Esophagus muscularis mucosa (tissue), 4 donors: ENCODE measurements at places on chromosomes 6 and 20.

- DNase-seq, result no peak
Observed at GRCh38 chr6:126227833-126228702, 111.8 kb upstream of the CENPW start.

GRCh38 chr20:1427457-1428054 is 34.7 kb upstream of the FKBP1A start:
- DNase-seq, result peak; percentile 55

- no peak for DNase-seq
Observed at GRCh38 chr6:149084808-149085556, 232.5 kb upstream of the TAB2 start.

DNA sequence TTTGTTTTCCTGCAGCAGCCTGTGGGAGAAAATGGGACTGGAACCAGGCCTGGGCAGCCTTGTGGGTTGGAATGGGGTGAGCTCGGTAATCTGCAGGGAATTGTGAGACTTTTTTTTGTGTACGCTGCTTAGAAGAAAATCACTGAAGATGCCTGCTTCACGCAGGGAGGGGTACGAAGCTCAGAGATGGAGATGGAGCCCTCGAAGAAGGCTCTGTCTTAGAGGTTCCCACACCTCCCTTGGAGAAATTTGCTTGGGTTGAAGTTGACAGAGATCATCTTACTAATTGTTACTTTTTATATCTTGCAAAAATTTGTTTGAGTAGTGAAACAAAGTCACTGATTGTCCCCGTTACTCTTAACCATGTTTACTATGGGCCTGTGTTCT is 894 bp downstream of the PYGB start:
- DNase-seq, result no peak

DNA sequence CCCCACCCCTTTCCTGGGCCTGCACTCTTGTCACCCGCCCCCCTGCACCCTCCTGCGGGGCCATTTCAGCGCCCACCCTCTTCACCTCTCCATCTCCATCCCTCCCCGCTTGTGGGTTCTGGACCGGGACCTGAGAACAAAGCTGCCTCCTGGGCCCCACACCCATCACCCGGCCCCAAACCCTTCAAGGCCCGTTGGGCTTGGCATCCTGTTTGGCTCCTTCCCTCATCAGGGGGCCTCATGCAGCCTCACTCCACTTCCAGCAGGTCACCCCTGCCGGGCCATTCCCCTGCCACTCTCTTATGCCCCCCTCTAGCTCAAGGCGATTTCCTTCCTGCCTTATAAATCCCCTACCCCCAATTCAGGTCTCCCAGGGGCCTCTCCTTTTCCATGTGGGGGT is 67.4 kb downstream of the SRC start:
- no peak for DNase-seq

DNA sequence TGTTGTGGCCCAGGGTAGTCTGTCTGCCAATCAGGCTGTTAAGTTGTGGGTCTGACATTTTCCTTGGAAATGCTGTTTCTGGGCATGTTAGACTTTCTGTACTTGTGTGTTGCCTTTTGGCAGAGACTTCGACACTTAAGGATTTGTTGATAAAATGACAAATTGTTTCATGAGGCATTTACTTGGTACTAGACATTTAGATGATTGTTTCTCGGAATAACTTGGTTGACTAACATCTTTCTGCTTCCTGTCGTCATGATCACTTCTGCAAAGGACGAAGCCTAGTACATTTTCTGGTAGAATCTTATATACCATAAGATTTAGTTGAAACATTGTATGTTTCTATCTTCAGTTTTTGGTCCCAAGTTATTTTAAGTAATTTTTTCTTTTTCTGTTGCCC is 34.1 kb downstream of the UTRN start:
- DNase-seq, result no peak

DNA sequence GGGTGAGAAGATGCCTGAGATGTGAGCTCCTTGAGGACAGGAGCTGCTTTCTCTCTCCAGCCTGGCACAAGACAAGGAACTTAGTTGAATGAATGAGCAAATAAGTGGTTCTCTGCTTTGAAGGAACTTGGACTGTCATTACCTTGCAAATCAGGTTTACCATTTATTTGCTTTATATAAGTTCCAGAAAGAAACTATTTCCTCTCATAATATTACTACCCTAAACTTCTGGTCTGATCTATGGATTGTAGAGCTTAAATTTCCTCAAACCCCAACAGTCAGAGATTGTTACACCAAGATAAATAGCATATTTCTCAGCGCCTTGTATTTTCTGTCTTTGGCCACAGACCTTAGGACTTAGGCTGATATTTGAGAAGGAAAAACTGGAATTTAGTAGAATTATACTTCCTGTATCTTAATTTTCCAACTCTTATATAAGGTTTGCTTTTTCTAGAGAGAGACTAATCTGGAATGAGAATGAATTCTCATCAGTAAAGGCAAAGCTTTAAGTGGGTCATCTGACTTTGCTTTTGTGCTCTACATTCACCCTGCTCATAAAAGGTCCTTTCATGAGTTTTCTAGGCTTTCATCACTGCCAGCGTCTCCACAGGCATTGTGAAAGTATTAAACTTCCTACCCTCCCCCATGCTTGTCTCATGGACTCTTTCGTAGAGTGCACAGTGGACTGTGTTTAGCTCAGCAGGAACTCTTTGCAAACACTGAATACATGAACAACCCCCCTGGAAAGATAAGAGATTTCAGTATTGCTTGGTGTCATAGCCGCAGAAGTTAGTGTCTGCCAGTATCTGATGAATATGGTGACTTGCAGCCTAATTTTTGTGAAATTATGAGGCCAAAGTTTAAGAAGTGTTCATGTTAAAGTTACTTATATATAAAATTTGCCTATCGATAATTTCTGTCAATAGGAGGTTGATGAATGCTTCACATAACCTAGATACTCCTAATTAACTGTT is 74.0 kb downstream of the PTPRA start:
- DNase-seq, result no peak

DNA sequence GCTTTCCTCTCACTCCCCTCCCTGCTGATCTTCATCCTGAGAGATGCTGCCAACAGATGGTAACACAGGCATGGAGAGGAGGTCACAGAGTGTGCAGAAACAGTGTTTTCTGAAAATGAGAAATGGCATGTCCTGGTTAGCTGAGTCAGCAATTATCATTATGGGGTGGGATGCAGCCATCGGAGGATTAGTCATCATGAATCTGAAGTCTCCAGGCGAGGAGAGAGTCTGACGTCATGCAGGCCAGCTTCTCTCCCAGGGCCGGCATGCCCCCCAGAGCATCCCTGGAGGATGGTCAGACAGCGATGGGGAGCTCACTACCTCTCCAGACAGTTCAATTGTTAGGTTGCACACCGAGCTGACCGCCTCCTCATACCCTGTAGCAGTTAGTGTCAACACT is 4.7 kb upstream of the GTSF1L start:
- DNase-seq, result no peak

GRCh38 chr6:167698540-167698939 is 128.2 kb upstream of the AFDN start:
- no peak for DNase-seq

- no peak for DNase-seq
Observed at GRCh38 chr6:169397684-169398083, 144.0 kb upstream of the THBS2 start.

DNA sequence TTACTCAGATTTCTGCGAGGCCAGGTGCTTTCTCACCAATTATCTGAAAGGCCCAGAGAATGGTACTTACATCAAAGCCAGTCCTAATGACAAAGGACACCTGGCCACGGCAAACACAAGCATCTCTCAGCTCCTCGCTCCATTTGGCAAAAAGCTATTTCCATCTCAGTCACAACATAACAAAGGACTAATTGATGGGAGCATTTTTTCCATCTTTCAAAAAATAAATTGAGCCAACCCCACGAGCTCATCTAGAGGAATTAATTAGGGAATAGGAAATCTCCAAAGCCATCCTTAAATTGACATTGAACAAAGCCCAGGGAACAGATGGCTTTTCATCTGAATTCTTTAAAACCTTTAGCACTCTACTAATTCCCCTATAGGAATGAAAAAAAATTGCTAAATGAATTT is 236.7 kb downstream of the HAO1 start:
- DNase-seq, result no peak

DNA sequence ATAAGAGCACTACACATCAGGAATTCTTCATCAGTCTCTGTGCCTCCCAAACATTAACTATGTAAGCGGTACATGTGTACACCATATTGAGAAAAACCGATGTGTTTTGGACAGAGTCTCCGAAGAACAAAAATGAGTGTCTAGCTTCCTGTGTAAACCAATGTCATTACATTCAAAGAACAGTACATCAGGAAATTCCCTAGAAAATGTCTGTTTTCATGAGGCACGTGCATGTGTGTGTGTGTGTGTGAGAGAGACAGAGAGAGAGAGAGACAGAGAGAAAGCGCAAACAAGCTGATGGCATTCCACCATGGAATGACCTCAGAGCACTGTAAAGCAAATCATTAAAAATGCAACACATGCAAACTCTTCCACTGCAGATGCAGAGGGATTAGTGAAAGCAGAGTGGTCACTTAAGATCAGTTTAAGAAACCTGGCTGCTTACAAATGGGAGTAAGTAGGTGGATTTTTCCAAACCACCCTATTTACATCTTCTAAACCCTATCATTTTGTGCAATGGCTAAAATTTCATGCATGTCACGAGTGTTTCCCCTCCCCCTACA is 133.9 kb downstream of the HIVEP2 start:
- DNase-seq, result no peak

- DNase-seq, result no peak
Observed at GRCh38 chr6:132525866-132526265, 12.2 kb upstream of the TAAR9 start.

DNA sequence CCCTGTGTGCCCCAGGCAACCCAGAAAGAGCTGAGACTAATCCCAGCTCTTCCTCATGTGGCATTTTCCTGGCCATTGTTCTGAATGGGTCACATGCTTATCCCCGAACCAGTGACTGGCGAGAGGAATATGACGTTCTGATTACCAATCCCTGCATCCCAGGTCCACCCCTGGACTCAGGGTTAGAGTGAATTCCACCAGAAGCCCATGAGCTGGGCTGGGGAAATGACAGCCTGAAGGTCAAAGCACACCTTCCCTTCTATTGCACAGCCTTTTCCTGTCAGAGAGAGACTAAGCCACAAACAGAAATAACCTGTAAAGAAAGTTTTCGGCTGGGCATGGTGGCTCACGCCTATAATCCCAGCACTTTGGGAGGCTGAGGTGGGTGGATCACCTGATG is 70.9 kb downstream of the ZNF217 start:
- DNase-seq, result no peak

DNA sequence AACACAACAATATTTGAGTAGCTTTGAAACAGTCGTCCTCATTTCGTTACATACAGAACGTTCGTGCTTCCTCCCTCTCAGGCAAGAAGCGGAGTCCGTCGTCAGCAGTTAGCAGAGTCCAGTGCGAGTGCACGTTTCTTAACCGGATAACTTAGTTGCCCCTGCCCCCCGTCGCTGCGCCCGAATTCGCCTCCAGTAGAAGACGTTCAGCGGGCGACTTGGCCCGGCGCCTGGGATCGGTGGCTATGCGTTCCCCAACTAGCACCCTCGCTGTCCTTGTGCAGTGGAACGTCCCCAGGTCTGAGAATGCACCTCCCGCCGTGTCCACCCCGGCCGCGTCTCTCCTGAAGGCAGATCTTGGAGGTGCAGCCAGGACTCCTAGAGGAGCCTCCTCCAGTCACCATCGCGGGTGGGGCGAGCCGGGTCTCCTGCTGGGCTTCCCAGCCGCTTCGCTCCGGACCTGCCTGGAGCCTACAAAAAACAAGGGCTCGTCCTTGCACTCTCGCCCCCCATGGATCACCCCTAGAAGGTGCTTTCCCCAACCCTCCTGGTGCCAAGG is 910 bp upstream of the PCSK2 start:
- DNase-seq, result no peak

DNA sequence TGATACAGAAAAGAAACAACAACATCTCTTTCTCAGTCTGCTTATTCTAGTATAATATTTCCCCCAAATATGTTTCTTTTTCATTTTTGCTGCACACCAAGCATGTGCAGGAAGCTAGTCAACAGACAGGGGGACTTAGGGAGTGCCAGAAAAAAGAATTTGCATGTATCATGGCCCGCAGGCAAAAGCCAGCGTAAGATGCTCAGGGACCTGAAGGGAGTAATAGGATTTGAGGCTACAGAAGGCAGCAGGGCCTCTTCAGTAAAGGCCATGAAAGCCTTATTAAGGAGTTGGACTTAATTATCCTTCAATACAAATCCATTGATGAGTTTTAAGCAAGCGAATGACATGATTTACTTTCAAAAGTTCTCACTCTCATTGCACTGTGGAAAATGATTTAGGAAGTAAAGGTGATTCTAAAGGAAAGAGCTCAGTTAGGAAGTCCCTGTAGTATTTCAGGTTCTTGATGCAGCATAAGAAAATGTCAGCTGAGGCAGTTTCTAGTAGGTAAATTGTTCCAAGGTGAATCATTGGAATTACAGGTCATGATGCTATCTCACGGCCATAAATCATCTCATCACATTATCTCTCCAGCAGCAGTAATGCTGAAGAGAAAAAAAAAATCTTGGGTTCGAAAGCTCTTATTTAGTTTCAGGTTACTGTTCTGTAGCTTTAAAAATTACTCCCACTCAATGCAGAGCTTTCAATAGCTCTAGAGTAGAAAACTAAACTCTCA is 94.8 kb downstream of the PTCHD4 start:
- no peak for DNase-seq

DNA sequence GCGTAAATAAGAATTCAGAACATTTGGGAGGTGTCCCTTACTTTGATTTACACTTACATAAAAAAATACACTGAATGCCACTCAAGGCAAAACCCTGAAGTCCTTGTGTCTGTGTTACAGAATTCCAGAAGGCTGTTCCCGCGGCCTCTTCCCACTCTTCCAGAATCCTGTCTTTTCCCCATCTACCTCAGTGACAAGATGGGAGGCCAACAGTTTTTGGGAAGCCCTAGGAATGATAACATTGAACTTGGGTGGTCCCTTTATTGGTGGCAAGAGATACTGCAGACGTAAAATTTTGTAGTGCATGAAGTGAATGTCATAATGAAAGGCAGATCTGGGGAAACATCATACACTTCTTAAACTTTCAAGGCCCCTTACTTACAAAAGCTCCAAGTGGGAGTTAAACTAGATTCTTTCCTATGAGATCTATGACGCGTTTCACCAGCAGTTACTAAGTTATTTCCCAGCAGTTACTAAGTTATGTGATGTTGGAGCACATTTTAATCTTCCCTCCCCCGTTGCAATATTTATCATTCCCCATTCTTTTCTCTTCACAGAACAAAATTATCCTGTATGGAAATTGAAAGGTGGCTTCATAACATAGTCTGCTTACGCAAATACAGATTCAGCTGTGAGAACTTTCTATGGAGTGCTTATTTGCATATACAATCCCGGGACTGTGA is 79.5 kb downstream of the BCAS1 start:
- no peak for DNase-seq

DNA sequence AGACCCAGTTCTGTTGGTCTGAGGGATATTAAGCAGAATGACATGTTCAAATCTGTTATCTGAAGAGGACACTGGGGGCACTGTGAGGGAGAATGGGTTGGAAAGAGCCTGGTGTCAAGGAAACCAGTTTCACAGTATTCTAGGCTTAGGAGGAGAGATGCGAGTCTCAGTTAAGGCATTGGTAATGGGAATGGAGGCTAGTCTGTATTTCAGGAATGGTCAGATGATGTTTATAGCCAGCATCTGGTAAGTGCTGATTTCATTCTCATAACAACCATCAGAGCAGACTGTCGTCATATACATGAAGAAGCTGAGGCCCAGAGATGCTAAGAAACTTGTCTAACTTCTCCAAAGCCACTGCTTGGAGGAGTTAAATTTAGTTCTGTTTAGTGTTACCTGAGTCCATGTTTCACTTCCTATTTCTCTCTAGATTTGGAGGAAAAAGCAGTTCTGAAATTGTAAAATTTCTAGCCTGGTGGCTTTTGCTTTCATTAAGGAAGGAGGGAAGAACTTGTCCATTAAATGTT is 242.0 kb downstream of the ARID1B start:
- DNase-seq, result no peak

- DNase-seq, result no peak
Observed at GRCh38 chr6:44549516-44549915, 162.0 kb downstream of the CDC5L start.
